AG10803 (cell line): ENCODE measurements at places on chromosomes 1 and 21.

DNA sequence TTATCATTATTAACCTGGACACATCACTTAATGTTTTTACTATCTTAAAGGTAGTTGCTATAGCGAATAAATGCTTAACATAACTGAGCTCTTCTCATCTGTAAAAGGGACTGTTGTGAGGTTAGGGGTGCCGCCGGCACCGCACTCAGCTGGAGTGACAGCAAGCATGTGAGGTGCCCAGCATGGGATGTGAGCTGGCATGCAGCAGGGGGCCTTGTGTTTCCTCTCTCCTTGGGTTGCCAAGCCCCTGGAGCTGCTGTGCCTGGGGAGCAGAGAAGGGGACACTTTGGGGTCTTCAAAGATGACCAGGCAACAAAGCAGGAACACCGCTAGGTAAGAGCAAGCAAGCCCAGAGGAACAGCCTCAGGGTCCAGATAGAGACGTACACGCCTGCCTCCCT, 2.1 kb upstream of the ZC3H12A start:
- DNase-seq: no peak

DNA sequence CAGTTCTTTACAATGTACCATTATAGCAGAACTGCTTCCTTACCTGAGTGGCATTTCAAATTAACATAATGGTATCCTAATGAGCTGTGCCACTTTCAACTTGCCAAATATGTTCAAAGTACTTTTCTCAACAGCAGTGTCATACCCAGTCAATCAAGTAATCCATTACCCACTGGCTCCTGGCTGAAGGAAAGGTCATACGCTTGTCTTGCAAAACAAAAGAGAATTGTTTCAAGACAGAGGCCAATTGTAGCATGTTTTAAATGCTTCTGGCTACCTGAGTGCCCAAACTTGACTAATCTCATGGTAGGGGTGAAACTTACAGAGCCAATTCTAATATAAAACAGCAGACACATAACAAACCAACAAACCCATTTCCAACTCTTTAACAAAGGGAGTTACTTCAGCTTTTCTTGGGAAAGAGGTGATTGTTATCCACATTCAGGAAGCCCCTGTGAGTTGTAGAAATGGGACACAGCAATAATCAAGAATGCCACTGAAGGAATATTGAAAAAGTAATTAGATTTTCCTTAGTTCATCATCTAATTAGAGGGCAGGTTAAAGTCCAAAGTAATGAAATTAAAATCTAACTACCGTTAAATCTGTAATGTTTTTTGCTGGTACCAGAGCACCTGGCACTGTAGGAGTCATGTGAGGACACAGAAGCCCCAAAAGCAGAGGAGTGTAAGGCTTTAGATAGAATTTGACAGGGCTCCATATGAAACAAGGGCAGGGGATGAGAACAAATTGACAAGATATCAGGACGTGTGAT, 241.9 kb downstream of the RWDD3 start:
- no peak for DNase-seq

DNA sequence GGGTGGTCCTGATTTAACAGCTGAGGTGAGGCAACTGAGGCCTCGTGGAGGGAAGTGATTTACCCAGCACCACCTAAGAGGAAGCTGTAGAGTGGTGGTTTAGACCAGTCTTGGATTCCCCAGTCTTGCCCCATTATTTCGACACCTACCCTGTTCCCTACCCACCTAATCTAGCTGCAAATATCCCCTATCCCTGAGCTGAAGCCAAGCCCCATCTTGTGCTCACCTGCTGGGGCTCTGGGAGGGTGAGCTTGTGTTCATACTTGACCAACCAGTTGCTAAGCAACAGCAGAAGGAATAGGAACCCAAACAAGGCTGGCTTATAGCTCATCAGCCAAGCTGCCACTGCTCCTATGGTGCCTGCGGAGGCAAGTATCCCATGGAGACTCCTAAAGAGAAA, 2.0 kb downstream of the TEX46 start:
- DNase-seq: no peak

GRCh38 chr1:181255270-181255929, 166.9 kb downstream of the IER5 start:
- DNase-seq: peak; percentile 99

GRCh38 chr1:226061841-226062557, 517 bp upstream of the H3-3A start:
- DNase-seq: peak; percentile 77

DNA sequence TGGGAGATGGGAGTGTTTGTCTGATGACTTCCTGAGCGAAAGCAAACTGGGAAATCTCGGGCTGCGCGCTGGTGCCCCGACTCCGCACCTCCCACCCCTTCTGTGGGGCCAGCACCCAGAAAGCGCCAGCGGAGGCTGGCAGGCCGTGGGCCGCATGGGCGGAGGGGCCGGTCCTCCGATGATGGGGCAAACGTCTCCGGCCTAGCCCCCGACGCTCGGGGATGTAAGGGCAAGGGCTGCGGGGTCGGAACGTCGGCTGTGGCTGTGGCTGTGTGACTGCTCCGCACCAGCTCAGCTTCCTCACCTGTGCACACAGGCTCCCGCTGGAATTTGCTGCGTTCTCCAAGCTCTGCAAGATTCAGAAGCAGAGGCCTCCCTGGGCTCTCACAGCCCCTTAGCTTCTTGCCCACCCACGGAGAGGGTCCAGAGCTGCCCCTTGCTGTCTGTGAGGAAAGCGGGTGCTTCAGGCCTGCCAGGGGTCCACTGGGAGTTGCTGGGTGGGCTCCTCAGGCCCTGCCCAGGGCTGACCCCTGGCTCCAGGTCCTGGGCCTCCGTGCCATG, 35.0 kb downstream of the COL18A1 start:
- no peak for DNase-seq

DNA sequence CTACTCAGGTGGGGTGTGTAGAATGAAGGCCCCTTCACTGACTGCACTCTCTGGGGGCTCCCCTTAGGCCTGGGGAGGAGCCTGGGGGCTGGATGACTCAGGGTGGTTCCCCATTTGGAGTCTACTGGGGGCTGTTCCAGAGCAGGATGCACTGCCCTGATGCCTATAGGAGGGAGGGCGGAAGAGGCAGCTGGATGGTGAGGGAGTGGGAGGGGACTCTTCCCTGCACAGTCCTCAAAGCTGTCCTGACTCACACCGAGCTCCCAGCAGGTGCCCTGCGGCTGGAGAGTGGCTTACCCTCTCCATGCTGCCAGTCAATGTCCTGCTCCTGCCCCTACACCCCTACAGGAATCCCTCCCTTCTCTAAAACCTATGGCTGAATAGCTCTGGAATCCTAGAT, 204.4 kb downstream of the TRABD2B start:
- no peak for DNase-seq
